Forelimb muscle (tissue), 1 donor: ENCODE measurements at places on chromosomes 2 and 18. TPM values are rescaled to one million over a fixed set of nuclear protein-coding genes. Genes with fewer than 3 reads are reported as not detected.

LYG2 gene
- 0.22 TPM for polyA plus RNA-seq

STARD6 gene
- polyA plus RNA-seq: not detected

NXPH2 gene
- polyA plus RNA-seq: 13.0 TPM

GRHL1 gene
- polyA plus RNA-seq: 0.83 TPM

MARCO gene
- polyA plus RNA-seq: 1.4 TPM

CENPA gene
- 3.5 TPM for polyA plus RNA-seq

RFX8 gene
- 2.1 TPM for polyA plus RNA-seq

SERPINB2 gene
- polyA plus RNA-seq: not detected

PIKFYVE gene
- polyA plus RNA-seq: 17.4 TPM

NYAP2 gene
- 0.34 TPM for polyA plus RNA-seq
